Amygdala (tissue), 56 donors: ENCODE measurements at places on chromosomes 2 and 18.

DNA sequence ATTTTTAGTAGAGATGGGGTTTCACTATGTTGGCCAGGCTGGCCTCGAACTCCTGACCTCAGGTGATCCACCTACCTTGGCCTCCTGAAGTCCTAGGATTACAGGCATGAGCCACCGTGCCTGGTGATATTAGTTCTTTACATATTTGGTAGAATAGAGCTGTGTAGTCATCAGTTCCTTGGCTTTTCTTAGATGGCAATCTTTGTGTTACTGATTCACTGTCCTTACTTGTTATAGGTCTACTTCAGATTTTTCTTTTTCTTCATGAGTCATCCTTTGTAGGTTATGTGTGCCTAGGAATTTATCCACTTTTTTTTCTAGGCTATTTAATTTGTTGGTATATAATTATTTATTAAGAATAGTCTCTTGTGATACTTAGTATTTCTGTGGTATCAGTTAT, 30.3 kb upstream of the ZSWIM2 start:
- DNase-seq, result no peak

- no peak for DNase-seq
Observed at GRCh38 chr18:78735131-78736014, 244.2 kb upstream of the SALL3 start.

- DNase-seq, result no peak
Observed at GRCh38 chr2:234958311-234958710, 6.5 kb downstream of the SH3BP4 start.

DNA sequence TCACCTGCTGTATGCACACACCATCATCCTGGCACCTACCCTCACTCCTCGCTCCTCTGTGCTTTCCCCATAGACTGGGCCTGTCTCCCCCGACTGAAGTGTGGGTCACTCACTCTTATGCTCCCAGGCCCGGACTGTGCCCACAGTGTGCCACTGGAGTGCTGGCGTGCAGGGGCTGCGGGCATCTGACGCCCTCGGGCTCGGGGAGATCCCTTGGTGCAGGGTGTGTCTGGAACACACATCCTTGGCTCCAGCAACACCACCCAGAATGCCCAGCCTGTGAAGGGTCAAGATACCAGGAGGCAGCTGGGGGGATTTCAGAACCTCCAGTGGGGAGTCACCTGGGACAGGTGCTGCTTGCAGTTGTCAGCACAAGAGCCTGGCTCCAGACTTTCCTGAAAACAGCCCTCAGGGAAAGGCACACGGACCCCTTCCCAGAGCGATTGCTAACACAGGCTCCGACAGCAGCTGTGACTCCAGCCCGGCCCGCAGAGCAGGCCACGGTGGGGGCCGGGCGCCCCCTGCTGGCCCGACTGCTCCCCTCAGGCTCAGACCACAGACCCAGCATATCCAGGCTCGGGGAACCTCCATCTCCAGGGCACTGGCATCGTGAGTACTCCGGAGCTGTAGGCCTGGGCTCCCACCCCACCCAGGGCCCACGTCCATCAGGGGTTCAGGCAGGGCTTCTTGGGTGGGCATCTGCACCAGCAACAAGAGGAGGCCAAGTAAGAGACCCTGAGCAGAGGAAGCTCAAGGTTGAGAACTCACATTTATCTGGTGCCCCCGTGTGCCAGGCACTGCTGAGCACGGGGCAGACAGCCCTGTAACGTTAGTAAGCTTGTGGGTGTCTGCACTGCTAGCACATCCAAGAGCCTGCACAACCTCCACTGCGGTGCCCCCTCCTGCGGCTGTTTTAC, 8.6 kb downstream of the HS1BP3 start:
- DNase-seq, result peak; percentile 43

DNA sequence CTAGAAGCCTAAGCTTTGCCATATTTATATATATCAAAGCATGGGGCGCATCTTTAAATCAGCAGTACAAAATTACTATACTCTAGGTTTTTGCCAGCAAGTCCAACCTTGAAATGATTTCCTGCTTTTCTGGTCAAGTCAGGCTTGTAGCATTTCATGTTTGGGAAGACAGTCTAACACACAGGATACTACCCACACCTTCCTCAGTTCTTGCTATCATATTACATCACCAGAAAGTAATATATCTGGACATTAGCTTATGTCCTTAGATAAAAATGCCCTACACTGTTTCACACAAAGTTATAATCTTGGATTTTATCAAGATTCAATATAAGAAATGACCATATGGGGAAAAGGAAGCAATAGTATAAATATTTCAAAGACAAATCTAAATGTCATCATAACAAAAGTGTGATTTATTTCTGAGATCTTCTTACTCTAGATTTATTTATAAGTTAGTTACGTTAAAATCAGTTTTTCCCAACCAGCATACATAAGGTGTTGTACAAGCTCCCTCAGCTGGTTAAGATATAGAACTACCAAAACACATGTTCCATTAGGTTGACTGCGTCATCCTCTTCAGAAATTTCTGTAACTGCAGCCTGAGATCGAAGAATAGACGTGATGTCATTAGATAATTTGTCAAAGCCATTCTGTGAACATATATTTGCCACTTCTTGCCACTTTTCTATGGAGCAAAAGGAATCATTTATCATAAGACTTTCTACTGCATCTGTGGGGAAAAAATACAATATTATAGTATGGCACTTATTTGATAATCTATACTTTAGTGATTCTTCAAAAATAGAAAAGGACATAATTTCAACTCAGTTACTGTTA, 56.6 kb downstream of the CLHC1 start:
- no peak for DNase-seq

DNA sequence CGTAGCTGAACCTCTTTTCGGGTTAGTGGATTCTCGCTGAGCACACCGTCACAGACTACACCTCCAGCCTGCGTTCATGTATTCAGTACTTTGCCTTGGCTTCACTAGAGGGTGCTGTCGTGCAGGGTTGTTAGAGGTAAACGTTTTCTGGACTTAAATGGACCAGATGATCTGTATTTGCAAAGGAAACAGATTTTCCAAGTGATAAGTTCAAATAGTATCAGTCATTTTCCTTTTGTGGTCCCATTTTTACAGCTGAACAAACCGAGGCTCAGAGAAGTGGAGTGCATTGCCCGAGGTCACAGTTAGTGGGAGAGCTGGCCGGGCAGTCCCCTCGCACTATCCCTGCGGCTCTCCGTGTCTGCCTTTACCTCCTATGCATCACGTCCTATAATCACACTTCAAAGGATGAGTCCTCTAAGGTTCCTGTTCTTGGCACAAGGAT, 125.9 kb downstream of the MAP4K4 start:
- DNase-seq, result peak; percentile 39

- no peak for DNase-seq
Observed at GRCh38 chr2:221467610-221468009, 104.5 kb downstream of the EPHA4 start.

GRCh38 chr18:10685484-10685883, 159.7 kb downstream of the NAPG start:
- DNase-seq, result no peak

DNA sequence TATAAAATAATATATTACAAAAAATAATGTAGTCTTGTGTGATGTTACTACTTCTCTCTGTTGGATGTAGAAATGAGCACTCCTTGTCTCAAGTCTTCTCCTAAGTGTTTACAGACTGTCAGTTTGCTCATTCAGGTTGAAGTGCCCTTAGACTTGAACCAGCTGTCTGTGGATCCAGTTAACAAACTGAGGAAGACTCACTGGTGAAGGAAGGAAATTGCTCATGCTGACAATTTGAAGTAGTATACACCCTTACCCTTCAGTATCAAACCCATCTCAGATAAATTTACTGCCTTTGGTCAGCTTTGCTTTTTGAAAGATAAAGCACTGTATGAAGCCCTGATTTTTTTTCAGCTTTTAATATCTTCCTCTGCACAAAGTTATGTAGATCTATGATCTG, 854.2 kb upstream of the ZEB2 start:
- DNase-seq, result no peak

- DNase-seq, result no peak
Observed at GRCh38 chr2:237150831-237151375, 65.2 kb downstream of the COPS8 start.

GRCh38 chr18:7197854-7198253, 33.0 kb upstream of the LRRC30 start:
- no peak for DNase-seq

DNA sequence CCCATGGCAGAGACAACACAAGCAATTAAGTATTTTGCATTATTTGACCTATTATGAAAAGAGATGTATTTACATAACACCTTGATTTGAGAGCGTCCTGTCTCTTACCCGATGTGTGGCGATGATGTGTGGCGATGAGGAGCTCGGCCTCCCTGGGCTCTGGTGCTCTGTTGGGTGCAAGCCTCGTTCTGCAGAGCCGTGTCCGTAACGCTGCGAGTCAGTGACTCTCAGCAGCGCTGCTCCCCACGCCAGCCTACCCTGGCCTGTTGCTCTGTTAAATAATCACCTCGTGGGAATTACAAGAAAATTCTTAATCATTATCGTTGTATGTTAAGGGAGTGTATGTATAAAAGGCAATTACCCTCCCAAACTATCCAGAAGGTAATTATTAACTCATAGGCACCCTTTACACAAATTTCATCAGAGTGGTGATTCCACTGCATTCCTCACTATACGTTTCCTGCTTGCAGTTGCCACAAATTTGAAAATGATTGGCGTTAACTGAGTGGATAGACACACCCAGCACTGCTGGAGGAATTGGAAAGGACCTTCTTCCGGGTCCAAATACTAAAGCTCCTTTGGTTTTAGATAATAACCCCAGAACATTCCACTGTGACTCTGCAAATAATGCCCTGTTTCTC, 52.0 kb upstream of the NFATC1 start:
- no peak for DNase-seq

DNA sequence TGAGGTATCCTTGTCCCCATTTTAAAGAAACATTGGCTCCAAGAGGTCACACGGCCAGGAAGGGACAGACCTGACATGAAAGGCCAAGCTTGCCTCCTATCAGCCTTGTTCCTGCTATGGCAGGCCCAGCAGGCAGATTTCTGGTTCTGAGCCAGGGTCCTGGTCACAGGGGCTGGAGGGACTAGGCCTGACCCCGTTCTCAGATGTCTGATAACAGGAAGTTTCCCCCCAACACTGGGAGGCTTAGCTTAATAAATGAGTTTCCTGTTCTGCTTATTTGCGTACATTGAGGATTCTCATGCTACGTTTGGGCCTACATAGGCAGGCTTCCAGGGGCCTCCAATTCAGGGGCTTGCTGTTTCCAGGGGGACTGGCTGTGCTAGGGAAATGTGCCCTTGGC, 107.8 kb upstream of the LTBP1 start:
- no peak for DNase-seq

- no peak for DNase-seq
Observed at GRCh38 chr18:79662034-79662433, 17.6 kb upstream of the CTDP1 start.

DNA sequence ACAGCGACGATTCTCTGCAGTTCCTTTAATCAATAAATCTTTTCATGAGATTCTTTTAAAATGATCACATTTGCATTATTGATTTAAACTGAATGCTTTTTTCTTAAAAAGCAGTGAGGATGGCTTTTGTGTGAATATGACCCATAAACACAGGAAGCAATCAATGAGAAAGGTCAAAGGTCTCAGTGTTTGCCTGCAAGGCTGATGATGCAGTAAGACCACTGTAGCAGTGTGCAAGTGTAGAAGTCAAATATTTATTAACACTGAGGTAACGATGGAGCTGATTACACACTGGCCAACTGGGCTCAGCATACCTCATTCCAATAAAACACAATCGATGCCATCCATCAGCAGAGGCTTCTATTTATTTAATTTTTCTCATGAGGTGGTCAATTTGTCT, 633.5 kb downstream of the DCDC2C start:
- DNase-seq, result no peak

DNA sequence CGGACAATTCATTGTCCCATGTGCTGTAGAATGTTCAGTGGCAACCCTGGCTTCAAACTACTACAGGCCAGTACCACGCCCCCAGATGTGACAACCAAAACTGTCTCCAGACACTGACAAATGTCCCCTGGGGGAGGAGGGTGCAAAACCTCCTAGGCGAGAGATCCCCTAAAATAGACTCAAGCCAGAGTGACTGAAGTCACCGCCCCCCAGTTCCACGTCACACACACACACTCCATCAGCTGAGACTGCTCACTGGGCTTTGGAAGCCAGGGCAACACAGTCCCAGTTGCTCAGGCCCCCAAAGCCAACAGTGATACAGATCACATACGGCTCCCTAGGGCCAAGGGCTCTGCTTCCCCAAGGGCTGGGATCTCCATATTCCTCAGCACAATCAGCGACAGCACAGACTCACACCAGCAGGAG, 19.1 kb downstream of the HDAC4 start:
- no peak for DNase-seq

DNA sequence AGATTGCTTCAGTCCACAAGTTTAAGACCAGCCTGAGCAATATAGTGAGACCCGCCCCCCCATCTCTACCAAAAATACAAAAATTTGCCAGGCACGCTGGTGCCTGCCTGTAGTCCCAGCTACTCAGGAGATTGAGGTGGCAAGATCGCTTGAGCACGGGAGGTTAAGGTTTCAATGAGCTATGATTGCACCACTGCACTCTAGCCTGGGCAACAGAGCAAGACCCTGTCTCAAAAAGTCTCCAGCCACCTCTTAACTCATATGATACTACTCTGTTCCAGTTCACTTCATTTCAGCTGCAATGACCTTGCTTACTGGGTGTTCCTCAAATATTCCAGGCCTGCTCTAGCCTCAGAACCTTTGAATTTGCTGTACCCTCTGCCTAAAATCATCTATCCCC, 11.4 kb downstream of the MEMO1 start:
- DNase-seq, result no peak

- DNase-seq, result no peak
Observed at GRCh38 chr2:210647151-210647550, 90.8 kb downstream of the CPS1 start.

GRCh38 chr18:59877361-59877760, 22.4 kb upstream of the PMAIP1 start:
- DNase-seq, result no peak

DNA sequence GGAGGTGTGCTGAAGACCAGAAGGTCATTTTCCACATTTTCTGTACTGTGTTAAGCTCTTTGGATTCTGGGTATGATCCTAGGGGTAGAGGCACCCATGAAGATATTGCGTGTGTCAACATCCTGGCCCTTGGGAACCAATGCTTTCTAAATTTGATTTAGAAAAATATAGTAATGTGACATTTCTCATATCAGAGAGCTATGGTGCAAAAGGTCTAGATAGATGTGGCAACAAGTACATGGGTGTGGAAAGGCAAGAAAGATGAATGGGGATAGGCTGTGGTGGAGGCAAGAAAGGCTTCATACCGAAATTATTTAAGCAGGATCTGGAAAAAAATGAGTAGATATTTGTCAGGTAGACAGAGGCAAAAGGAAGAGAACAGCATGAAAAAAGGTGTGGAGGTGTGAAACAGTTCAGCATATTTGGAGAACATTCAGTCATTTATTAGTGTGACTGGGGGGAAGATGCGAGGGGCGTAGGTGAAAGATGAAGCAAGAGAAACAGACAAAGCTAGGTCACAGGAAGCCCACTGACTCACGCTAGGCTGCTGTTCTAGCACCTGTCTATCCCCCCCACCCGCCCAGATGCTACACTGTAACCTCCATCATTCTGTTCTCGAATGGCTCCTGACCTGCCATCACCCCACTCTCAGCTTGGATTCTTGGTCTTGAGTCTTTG, 11.7 kb downstream of the DOK1 start:
- no peak for DNase-seq
